HEK293T (cell line): ENCODE measurements at places on chromosomes 7 and 10.

- DNase-seq, result no peak
Observed at GRCh38 chr7:94410413-94411187, 15.9 kb downstream of the COL1A2 start.

GRCh38 chr10:131181456-131181855 is 130.1 kb downstream of the TCERG1L start:
- DNase-seq, result no peak

- no peak for DNase-seq
Observed at GRCh38 chr10:102421757-102422512, 1.3 kb downstream of the FBXL15 start.

DNA sequence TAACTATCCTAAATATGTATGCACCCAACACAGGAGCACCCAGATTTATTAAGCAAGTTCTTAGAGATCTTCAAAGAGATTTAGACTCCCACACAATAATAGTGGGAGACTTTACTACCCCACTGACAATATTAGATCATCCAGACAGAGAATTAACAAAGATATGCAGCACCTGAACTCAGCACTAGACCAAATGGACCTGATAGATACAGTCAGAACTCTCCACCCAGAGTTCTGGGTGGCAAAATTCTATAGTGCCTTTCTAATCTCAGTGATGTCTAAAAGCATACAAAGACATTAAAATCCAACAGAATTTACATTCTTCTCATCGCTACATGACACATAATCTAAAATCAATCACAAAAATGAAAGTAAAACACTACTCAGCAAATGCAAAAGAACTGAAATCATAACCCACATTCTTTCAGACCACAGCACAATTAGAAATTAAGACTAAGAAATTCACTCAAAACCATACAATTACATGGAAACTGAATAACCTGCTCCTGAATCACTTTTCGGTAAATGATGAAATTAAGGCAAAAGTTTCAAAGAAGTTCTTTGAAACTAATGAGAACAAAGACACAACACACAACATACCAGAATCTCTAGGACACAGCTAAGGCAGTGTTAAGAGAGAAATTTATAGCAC is 183.2 kb downstream of the AGMO start:
- no peak for DNase-seq

GRCh38 chr10:14173706-14174594 is 156.8 kb downstream of the FRMD4A start:
- DNase-seq, result peak; percentile 41

GRCh38 chr10:132375116-132375794 is 21.7 kb upstream of the PWWP2B start:
- DNase-seq, result no peak

DNA sequence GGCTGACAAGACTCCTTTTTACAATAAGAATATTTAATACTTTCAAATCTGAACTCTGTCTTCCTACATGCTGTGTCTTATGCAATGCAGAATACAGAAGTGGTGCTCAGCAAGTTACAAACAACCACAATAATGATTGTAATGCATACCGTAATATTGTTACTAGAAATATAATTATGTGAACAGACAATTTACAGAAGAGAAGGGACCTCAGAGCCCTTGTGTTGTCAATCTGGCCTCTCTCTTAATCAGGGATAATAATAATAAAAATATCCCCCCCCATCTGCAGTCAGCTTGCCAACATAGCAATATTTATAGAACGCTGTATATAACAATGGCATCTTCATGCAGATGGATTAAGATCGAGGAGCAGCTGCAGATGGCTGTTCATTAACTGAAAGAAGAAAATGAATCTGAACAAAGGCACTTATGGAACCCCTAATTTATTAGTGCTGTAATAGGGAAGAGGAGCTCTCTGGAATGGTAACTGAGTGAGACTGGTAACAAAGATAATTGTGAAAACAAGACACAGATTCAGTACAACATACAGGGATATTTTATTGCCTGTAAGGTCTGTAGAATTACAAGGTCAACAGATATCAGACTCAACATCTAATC is 106.3 kb downstream of the TMEM26 start:
- DNase-seq, result no peak

- no peak for DNase-seq
Observed at GRCh38 chr10:132884041-132884440, 58.3 kb downstream of the CFAP46 start.

DNA sequence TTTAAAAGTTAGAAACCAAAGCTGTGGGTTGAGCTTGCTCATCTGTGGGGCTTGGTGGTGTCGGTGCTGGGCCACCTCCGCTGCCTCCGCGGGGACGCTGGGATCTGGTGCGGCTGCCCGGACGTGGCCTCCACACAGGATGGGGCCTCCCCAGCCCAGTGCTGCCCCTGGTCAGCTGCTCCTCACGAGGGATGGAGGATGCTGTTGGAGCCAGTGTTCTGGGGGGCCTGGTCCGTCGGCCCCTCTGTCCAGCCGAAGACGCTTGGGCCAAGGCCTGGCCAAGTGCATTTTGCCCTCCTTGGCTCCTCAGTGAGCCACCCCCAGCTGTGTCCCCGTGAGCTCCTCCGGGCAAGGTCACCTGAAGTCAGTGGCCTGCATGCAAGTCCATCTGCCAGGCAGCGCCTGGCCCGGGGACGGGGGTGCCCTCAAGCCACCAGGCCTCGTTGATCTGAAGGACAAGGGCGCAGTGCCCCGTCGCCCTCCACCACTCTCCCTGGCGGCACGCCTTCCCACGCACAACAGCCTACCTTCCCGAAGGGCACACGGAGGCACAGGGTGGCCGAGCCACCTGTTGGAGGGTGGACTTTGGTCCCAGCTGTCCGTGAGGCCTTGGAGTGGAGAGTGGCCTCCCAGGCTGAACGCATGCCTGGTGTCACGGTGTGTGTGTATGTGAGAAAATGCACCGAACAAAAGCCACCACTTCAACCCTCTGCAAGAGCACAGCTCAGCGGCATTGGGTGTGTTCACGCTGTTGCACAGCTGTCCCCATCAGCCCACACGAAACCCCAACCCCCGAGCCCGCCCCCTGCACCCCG is 27.3 kb downstream of the KNDC1 start:
- DNase-seq, result no peak

DNA sequence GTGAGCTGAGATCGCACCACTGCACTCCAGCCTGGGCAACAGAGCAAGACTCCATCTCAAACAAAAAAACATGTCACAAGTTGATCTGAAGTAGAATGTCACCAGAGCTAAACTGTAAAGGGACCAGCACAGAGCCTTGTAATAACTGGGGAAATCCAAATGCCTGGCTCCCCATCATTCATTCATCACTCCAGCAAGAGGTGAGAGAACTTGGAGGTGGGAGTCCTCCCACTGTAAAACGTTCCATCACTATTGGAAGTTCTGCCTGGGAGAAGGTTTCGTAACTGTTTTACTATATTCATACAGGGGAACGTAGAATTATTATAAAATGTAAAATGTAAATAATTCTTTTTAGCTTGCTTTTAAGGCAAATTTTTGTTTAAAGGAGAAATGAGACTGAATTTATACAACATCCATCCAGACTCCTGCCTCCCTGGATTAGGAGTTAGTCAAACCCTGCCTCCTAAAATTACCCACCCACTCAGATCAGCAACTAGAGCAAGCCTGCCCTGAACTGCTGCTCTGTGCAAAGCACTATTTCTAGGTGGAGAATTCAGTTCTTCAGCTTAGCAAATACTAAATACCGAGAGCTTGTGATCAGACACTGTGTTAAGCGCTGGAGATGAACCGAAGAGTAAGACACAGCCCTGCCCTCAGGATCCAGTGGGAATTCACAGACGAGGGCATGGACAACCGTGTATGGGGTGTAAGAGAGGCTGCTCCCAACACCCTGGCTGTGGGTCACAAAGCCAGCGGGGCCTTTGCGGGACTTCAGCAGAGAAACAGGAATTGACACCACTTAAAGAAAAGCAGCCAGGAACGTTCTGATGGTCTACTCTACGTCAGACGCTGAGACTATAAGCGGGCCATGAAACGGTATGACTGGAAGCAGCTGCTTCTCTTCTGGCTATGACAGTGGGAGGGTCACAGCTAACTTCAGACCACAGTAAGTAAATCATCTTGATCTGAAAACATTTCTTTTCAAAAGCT is 208.3 kb downstream of the ZMYND11 start:
- DNase-seq, result no peak

DNA sequence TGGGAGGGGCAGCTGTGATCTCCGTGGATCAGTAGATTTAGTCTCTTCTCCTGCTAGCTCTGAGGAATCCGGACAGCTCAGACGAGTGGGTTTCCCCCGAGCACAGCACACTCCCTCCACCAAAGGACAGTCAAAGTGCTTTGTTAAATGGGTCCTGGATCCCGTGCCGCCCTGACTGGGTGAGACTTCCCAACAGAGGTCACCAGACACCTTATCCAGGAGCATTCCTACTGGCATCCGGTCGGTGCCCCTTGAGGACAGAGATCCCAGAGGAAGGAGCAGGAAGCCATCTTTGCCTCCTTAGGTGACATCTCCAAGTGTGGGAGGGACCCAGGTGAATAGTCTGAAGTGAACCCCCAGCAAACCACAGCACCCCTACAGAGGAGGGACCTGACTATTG is 1148.9 kb downstream of the CNTNAP2 start:
- no peak for DNase-seq

DNA sequence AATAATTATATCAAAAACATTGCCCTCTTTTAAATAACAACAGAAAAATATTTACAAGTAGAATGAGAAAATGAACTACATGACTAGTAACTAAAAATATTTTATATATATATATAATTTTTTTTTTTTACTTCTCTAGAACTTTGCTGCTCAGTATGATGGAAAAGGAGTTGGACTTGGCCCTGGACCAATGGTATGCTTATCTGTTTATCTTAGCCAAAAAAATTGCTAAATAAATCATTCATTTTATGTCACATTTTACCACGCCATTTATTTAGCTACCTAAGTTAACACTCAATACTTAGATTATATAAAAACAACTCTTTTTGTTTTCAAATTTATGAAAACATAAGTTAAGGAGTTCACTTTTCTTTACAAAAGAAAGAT is 6.7 kb downstream of the COL1A2 start:
- DNase-seq, result no peak

DNA sequence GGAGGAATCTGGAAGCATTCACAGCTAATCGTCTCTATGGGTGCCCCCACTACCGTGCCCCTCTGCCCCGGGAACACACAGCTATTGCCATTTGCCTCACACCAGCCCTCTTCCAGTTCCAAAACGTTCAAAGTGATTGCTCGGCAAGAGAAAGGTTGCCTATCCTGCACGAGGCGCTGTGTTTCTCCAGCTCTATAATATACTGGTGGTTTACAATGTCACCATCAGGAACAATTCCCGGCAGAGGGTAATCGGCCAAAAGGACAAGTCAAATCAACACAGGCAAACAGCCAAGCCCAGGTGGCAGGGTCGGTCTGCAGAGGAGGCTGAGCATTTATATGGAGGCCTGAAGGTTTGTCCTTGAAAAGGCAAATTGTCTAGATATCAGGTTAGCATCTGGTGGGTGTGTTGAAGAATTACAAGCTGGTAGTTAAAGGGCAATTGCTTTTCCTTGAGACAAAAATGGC is 29.2 kb upstream of the TNS3 start:
- no peak for DNase-seq

DNA sequence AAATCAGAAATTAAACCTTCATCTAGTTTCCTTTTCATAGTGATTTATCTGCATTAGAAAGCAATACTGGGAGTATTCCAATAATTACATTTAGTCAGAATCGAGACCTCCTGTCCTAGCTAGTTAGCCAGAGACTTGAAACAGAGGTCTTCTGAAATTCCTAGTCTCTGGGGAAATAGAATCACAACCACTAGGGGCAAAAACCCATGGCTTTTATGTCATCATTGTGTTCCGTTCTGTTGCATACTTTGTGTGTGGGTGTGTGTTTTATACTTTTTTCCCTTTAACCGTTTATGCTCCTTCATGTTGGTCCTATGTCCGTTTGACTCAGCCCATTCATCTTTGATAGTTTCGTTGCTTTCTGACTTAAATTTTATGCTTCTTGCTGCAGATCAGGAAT is 79.8 kb downstream of the RALA start:
- DNase-seq, result peak; percentile 12

GRCh38 chr7:123120286-123120685 is 79.5 kb downstream of the SLC13A1 start:
- DNase-seq, result no peak

DNA sequence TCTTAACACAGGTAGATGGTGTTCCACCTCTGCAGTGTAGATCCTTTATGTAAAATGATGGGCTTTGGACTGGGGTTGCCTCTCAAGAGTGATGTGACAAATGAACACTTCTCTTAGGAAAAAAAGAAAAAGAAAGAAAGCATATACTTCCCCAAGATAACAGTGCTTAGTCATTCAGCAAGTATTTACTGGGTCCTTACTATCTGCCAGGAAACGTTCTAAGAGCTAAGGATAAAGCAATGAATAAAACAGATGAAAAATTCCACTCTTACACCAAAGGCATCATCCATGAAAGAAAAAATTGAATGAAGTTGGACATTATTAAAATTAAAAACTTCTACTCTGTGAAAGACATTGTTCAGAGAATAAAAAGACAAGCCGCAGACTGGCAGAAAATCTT is 177.3 kb downstream of the C7orf25 start:
- no peak for DNase-seq

DNA sequence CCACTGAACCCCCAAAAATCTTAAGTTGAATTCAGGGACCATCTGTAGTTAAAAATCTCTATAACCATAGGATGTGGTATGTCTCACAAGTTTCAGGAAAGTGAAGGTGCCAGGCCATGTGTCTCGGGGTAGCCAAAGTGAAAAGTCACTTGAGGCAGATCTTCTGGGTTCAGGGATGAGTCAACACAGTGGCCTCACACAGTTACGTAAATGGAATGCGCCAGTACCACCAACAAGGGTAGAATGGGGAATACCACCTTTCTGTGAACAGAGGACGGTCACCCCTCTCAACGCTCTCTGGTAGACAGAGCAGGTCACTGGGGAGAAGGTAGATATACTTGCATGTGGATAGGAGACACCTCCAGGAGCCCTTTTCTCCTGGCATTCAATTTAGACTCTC is 71.4 kb downstream of the ELMO1 start:
- no peak for DNase-seq

GRCh38 chr7:117082647-117083046 is 129.3 kb downstream of the ST7 start:
- DNase-seq, result no peak

DNA sequence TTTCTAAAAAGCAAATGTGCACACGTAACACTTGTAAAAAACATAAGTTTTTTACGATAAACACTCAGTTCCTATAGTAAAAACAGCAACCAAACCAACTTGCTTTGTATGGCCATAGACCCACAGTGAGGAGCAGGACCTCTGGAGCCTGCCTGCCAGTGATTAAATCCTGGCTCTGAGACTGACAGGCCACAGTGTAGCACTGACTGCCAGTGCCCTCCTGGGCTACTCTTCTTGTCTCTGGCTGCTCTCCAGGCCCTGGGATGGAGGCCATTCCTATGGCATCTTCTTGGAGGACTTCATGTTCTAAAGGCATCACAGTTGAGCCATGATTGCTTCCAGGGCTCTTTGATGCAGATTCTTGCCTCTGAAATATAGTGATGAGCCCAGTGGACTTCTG is 22.7 kb upstream of the TMEM254 start:
- DNase-seq, result no peak
